ENCODE measurements at places on chromosomes 3 and 15. TPM values are rescaled to one million over a fixed set of nuclear protein-coding genes. Genes with fewer than 3 reads are reported as not detected.
A peak's percentile ranks its signal among the peaks of the same experiment; 100 is the strongest.

The USP19 gene
- 45.3 TPM for total RNA-seq

The SLC22A14 gene
- not detected for total RNA-seq

DNA sequence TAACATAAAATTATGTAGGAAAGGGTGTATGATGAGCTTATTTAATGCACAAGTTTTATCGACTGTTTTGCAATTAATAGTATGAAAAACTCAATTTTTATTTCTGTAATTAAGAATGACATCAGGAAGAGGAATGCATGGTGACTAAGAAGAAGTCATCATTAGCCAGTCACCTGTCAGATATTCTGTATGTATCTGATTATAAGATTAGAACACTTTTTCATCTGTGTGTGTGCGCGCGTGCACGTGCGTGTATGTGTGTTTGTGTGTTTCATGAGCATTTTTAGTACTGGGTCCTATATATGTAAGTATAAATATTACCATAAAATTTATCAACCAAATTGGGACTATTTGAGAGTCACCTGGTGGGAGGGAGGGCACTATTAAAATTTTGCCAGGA is 5.0 kb upstream of the ABHD2 start:
- H3K27ac ChIP-seq, result no peak overlapping the region
- H3K27me3 ChIP-seq, result no peaks in the 10 kb centered on the region
- H3K4me1 ChIP-seq, result no peaks in the 10 kb centered on the region
- H3K36me3 ChIP-seq, result no peaks in the 10 kb centered on the region
- H3K4me3 ChIP-seq, result no peak overlapping the region
- no peak for DNase-seq

GRCh38 chr3:163573324-163573723 is 1505.0 kb downstream of the SI start:
- no peaks in the 10 kb centered on the region for H3K36me3 ChIP-seq
- no peak overlapping the region for H3K27ac ChIP-seq
- no peak overlapping the region for H3K4me3 ChIP-seq
- H3K27me3 ChIP-seq, result no peaks in the 10 kb centered on the region
- H3K4me1 ChIP-seq, result no peaks in the 10 kb centered on the region

DNA sequence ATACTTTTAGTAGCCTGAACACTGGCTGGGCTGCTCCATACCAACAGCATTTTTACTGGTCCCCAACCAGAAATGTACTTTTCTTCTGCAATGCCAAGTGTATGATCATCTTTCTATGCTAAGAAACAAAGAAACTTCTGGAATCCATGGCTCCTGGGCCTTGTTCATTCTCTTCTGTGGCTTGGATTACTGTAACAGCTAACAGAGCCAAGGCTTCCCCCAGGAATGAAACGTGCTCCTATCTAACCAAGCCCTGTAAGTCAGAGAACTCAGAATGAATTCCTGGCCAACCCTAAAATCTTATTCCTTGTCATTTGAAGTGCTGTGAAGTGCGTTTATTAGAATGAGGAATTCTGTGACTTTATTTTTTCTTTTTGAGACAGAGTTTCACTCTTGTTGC is 102.9 kb upstream of the RAD18 start:
- DNase-seq, result no peak
- H3K36me3 ChIP-seq, result peaks cover 6% of the 10 kb centered on the region
- no peak overlapping the region for H3K4me3 ChIP-seq

DNA sequence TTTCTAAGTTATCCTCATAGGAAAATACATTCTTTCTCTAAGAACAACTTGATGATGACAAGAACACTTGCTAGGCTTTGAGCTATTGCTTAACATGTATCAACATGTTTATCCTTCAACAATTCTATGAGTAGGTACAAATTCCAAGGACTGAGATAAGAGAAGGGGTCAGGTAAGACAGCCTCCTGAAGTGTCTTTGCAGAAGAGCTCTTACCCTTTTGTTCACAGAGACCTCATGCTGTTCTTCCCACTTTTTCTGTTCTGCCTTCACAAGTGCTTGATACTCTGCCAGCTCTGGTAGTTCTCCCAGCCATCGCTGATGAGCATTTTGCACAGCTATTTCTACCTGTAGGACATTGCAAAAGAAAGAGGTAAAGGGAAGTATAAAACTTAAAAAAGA is 50.9 kb downstream of the CEP152 start:
- no peak overlapping the region for H3K4me3 ChIP-seq
- H3K4me1 ChIP-seq, result no peaks in the 10 kb centered on the region
- no peak overlapping the region for H3K27ac ChIP-seq
- H3K36me3 ChIP-seq, result peaks cover 51% of the 10 kb centered on the region
- no peak for DNase-seq

DNA sequence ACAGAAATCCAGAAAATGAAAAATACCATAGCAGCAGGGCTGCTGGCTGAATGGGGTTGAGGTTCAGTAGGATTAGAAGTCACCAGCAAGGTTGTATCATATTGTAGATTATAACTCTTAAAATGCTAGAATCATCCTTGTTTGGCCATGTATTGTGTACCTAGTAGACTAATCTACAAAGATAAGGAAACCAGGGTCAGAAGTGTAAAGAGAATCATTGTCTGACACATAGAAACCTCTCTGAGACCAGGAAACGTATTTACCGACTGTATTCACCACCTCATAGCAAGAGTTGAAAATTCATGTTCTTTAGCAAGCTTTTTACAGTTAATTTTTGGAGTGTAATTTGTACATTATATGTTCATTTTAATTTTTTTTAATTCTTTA is 168.8 kb downstream of the ECT2 start:
- DNase-seq, result no peak
- H3K4me1 ChIP-seq, result no peaks in the 10 kb centered on the region
- no peak overlapping the region for H3K27ac ChIP-seq
- H3K27me3 ChIP-seq, result peaks cover 2% of the 10 kb centered on the region
- H3K4me3 ChIP-seq, result no peak overlapping the region

- H3K4me3 ChIP-seq, result no peak overlapping the region
- no peaks in the 10 kb centered on the region for H3K27me3 ChIP-seq
- no peak overlapping the region for H3K27ac ChIP-seq
- no peak for DNase-seq
Measured at GRCh38 chr15:38721568-38721945, 156.9 kb upstream of the RASGRP1 start.

- peaks cover 15% of the 10 kb centered on the region for H3K27me3 ChIP-seq
- no peaks in the 10 kb centered on the region for H3K4me1 ChIP-seq
- no peak for DNase-seq
- H3K36me3 ChIP-seq, result no peaks in the 10 kb centered on the region
- no peak overlapping the region for H3K4me3 ChIP-seq
- no peak overlapping the region for H3K27ac ChIP-seq
Measured at GRCh38 chr15:63029676-63030075, 12.9 kb upstream of the TPM1 start.

The MKRN3 gene
- 3.3 TPM for total RNA-seq

DNA sequence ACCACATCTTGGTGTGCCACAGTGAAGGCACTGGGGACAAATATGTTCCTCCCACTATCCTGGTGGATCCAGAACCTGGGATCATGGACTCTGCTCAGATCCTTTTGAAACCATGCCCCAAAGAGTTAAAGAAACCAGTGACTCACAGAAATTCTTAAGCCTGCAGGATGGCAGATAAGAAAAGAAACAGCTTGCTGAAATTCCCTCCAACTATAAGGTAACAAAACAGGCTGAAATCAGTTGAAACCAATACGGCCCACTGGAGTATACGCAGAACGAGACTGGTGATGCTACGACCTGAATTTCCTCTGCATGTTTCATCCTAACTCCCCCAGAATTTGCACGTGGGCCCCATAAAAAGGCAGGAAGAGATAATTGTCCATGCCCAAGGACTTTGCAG is 209.6 kb downstream of the TJP1 start:
- DNase-seq, result no peak
- H3K27me3 ChIP-seq, result peaks cover 10% of the 10 kb centered on the region
- no peak overlapping the region for H3K4me3 ChIP-seq
- no peak overlapping the region for H3K27ac ChIP-seq

- peak; percentile 84 for DNase-seq
- H3K4me3 ChIP-seq, result peak within 1 kb of the TSS; percentile 99
- peaks cover 41% of the 10 kb centered on the region for H3K4me1 ChIP-seq
- H3K27me3 ChIP-seq, result no peaks in the 10 kb centered on the region
- peak within 1 kb of the TSS; percentile 96 for H3K27ac ChIP-seq
Measured at GRCh38 chr15:45634432-45635190, at the start of gene SQOR. TSS of gene SQOR (plus strand) at chr15:45635029. CDS start at chr15:45658924, 23,895 bp downstream.

DNA sequence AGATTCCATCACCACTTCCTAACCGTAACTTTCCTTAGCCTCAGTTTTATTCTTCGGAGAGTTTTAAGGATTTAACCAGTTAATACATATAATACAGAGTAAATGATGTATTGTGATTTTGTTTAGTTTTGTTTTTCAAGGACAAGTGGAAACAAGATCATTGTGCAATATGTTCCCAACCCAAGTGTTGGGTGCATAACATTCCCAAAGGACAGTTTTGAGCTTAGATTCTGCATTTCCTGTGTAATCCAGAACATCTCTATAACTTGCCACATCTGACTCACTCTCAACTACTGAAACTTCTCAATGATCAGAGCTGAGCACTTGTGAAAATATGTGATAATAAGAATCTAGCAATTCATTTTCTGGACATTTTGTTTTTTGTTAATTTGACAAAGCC is 466.1 kb upstream of the PPP2R3A start:
- H3K27ac ChIP-seq, result no peak overlapping the region
- H3K4me1 ChIP-seq, result no peaks in the 10 kb centered on the region
- peaks cover under 1% of the 10 kb centered on the region for H3K27me3 ChIP-seq
- no peaks in the 10 kb centered on the region for H3K36me3 ChIP-seq
- DNase-seq, result no peak
- no peak overlapping the region for H3K4me3 ChIP-seq

DNA sequence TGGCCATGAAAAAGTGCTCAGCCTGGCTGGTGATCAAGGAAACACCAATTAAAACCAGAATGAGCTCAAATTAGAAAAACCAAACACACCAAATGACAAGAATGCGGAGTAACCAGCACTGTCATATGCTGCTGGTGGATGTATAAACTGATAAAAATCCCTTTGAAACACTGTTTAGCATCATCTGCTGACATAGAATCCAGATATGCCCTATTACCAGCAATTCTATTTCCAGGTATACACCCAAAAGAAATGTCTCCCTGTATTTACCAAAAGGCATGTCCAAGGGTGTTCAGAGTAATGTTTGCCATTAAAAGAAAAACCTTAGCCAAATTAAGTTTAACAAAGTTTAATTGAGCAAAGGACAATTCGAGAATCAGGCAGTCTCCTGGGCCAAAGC is 138.6 kb downstream of the FMN1 start:
- DNase-seq, result no peak
- peaks cover 1% of the 10 kb centered on the region for H3K27me3 ChIP-seq
- no peaks in the 10 kb centered on the region for H3K36me3 ChIP-seq

- H3K36me3 ChIP-seq, result no peaks in the 10 kb centered on the region
- DNase-seq, result no peak
- H3K27ac ChIP-seq, result no peak overlapping the region
- H3K4me1 ChIP-seq, result no peaks in the 10 kb centered on the region
Measured at GRCh38 chr3:19506171-19506570, 357.9 kb downstream of the KCNH8 start.

DNA sequence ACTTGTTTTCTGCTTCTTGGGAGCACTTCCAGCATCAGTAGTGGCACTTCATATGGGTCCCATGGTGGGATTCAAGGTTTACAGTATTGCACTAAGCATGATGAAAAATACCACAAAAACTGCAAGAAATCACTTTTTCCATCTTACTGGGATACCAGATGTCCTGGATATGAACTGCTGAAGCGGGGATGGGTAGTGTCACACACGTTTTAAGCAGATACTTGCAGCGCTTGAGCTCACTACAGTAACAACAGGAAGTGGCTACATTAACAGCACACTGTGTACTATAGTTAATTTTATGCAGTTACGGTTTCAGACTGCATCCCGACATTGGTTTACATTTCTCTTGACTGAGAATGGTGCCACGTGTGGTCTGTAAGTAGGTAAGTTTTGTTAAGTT is 3.5 kb upstream of the ISG20 start:
- peaks cover 88% of the 10 kb centered on the region for H3K4me1 ChIP-seq
- no peaks in the 10 kb centered on the region for H3K27me3 ChIP-seq
- H3K36me3 ChIP-seq, result peaks cover 54% of the 10 kb centered on the region
- no peak overlapping the region for H3K4me3 ChIP-seq

DNA sequence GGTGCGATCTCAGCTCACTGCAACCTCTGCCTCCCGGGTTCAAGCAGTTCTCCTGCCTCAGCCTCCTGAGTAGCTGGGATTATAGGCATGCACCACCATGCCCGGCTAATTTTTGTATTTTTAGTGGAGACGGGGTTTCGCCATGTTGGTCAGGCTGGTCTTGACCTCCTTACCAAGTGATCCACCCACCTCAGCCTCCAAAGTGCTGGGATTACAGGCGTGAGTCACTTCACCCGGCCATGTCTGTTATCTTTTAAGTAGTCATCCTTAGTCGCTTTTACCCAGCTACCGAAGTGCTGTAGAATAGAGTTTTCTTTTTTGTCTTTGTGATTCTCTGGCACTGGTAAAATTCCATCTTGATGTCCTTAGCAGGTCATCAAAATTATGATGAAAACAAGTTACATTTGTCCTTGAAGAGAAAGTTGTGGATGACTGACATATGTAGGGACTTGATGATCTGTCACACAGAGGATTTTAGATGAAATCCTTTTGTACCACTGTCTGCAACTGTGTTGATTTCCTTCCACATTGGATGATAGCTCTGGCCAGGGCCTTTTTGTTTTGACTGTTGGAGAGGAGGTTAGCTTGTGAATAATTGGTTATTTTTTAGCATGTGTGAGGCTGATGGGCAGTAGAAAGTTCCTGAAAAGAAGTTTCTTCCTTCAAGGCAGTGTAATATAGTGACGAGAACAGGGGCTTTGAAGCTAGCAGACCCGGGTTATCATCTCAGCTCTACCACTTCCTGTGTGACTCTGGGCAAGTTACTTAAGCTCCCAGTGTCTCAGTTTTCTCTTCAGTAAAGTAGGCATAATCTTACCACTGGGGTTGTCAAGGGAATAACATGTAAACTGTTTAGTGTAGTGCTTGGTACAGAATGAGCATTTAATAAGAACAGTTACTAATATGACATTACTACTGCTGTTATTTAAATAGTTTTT is 18.8 kb downstream of the ATG7 start:
- peak overlapping the region; percentile 84 for H3K27ac ChIP-seq
- peaks cover 13% of the 10 kb centered on the region for H3K36me3 ChIP-seq
- H3K4me3 ChIP-seq, result no peak overlapping the region
- DNase-seq, result peak; percentile 41
- H3K4me1 ChIP-seq, result peaks cover 47% of the 10 kb centered on the region

GRCh38 chr15:101192081-101192480 is 59.8 kb downstream of the CHSY1 start:
- no peaks in the 10 kb centered on the region for H3K27me3 ChIP-seq
- H3K36me3 ChIP-seq, result peaks cover 4% of the 10 kb centered on the region
- no peak for DNase-seq
- H3K4me1 ChIP-seq, result peaks cover 88% of the 10 kb centered on the region
- H3K27ac ChIP-seq, result peak overlapping the region; percentile 10

DNA sequence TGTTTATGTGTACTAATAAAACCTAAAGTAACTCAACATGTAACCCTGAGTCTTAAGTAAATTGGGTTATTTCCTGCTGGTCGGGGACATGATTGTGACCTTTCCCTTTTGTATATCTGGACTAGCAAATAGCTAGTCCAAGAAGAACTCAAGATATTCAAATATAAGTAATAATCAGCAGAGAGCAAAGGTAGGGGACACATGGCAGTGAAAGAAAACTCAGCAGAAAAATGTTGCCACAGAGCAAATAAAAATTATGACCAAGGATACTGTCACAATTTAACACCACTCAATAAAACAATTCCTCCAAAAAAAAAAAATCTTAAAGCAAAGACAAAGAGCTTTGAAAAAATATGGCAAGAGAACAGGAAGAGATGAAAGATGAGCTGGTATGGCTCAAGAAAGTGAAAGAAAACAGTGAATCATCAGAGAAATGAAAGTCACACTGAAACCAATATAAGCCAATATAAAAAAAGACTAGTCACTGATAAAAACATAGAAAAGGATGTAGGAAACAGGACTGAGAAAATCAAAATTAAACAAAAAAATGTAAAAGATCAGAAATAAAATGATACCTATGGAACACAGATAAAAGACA is 43.4 kb downstream of the HLTF start:
- H3K36me3 ChIP-seq, result peaks cover 26% of the 10 kb centered on the region
- H3K27ac ChIP-seq, result no peak overlapping the region
- peaks cover 15% of the 10 kb centered on the region for H3K4me1 ChIP-seq

Measured in activated CD4-positive, alpha-beta memory T cell treated with anti-CD3 and anti-CD28 coated beads for 36 hours (primary cell).